ENCODE measurements at places on chromosomes 11 and 22. TPM values are rescaled to one million over a fixed set of nuclear protein-coding genes. Genes with fewer than 3 reads are reported as not detected.

GRCh38 chr11:86360775-86361395 lies 13.8 kb upstream of the CCDC81 start:
- H3K4me3 ChIP-seq: no peak overlapping the region
- no peak overlapping the region for H3K27ac ChIP-seq
- DNase-seq: no peak
- no peaks in the 10 kb centered on the region for H3K4me1 ChIP-seq
- H3K27me3 ChIP-seq: no peaks in the 10 kb centered on the region
- H3K36me3 ChIP-seq: no peaks in the 10 kb centered on the region

DNA sequence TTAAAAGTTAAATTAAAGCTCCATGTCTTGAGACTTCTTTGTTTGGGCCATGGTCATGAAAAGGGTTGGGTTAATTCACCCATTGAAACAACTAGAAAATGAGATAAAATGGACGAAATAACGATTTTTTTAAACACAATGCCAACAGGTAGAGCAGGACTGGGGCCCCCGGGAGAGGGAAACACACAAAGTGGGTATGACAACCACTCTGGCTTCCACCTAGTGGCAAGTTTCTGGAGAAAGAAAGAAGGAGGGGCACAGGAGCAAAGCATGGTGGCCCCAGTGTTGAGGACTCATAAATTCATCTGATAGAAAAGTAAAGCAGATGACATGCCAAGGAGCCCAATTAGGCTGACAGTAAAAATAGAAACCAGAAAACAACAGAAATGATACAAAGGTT lies 68.4 kb downstream of the MYEOV start:
- no peak overlapping the region for H3K4me3 ChIP-seq
- H3K27ac ChIP-seq: no peak overlapping the region
- H3K36me3 ChIP-seq: no peaks in the 10 kb centered on the region

GRCh38 chr11:69746752-69747742 lies 28.1 kb downstream of the FGF4 start:
- peaks cover 21% of the 10 kb centered on the region for H3K27me3 ChIP-seq
- no peaks in the 10 kb centered on the region for H3K36me3 ChIP-seq
- no peaks in the 10 kb centered on the region for H3K4me1 ChIP-seq
- no peak overlapping the region for H3K27ac ChIP-seq
- DNase-seq: no peak
- H3K4me3 ChIP-seq: no peak overlapping the region

PLAAT3 gene
- 0.20 TPM for polyA plus RNA-seq

DNA sequence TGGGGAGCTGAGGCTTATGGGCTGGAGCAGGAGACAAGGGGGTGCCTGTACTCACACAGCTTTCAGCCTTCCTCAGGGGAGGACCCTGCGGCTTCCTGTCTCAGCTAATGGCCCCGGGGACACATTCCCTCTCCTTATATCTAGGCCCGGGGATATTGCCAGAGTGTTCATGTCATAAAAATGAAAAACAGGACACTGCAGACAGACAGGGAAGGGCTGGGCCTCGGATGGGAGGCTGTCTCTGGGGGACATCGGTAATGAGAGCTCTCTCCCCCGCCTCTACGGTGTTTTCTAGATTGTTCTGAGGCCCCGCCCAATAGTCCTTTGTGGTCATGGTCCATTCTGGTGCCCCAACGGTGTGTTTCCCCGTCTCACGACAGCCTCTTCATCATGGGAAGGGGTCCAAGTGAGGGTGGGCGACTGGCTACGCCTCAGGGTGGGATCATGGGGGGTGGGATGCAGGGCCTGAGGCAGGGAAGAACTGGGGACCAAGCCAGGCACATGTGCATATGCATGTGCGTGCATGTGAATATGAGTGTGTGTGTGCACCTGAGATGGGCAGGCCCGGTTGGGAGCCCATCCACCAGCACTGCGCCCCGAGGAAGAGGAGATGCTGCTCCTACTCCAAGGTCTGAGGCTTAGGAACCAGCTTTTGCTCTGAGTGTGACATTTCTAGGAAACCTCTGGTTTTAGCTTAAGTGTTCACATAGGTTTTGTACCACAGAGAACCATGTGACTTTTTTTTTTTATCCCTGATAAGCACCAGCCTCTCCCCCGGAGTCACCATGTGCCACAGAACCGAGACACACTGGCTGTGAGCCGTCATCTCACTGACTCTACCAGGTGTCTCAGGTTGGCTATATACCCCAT lies 5.3 kb downstream of the ARVCF start:
- H3K36me3 ChIP-seq: no peaks in the 10 kb centered on the region
- H3K27ac ChIP-seq: no peak overlapping the region
- no peak overlapping the region for H3K4me3 ChIP-seq
- peaks cover 7% of the 10 kb centered on the region for H3K27me3 ChIP-seq

GRCh38 chr11:25970726-25971508 lies 361.0 kb upstream of the ANO3 start:
- peaks cover 10% of the 10 kb centered on the region for H3K4me1 ChIP-seq
- H3K36me3 ChIP-seq: no peaks in the 10 kb centered on the region

KLHL35 gene
- 1.0 TPM for polyA plus RNA-seq

DNA sequence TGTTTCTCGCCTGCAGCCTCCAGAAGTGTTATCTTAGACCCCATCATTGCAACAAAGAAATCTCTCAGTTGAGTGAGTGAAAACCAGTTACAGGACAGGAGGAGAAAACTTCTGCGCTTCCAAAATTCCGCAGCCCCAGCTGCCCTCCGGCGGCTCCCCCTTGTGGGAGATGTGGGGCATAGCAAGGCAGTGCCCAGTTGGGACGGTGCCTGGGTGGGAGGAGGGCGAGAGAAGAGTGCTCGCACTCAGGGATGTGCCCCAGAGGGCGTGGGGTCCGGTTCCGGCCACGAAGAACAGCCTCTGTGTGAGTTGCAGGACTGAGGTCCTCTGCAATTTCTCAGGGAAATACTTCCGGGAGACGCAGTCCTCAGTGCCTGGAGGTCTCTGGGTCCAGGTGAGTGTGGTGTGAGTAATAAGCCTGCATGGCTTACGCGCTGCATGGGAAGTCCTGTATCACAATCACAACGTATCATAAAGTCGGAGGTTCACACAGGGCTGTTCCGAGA lies 87.0 kb upstream of the BLID start:
- H3K4me1 ChIP-seq: peaks cover 25% of the 10 kb centered on the region
- H3K4me3 ChIP-seq: no peak overlapping the region
- DNase-seq: no peak
- no peaks in the 10 kb centered on the region for H3K36me3 ChIP-seq
- H3K27me3 ChIP-seq: no peaks in the 10 kb centered on the region
- H3K27ac ChIP-seq: peak overlapping the region; percentile 58

OR51D1 gene
- polyA plus RNA-seq: not detected

DNA sequence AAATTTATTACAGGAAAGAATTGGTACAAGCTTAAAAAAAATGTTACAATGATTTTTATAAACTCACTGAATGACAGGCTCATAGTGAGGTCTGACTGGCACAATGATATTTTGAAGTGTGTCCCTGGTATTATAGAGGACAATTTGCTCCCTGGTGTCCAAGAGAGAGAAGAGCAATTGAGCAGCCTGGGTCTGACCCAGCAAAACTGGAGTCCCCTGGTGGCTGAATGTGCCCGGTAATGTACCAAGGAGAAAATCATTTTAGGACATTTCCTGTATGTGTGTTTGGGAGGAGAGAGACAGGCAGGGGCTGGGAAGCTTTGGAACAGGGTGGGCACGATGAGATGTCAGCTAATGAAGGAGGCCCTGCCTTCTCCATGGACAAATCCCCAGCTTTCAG lies 125.3 kb downstream of the APOL5 start:
- no peaks in the 10 kb centered on the region for H3K36me3 ChIP-seq
- DNase-seq: no peak
- H3K27me3 ChIP-seq: no peaks in the 10 kb centered on the region
- no peak overlapping the region for H3K27ac ChIP-seq
- H3K4me3 ChIP-seq: no peak overlapping the region

- H3K27me3 ChIP-seq: no peaks in the 10 kb centered on the region
- no peak overlapping the region for H3K27ac ChIP-seq
- H3K36me3 ChIP-seq: no peaks in the 10 kb centered on the region
- H3K4me3 ChIP-seq: no peak overlapping the region
- no peaks in the 10 kb centered on the region for H3K4me1 ChIP-seq
Observed at GRCh38 chr11:100632941-100633452, 54.1 kb upstream of the ARHGAP42 start.

DNA sequence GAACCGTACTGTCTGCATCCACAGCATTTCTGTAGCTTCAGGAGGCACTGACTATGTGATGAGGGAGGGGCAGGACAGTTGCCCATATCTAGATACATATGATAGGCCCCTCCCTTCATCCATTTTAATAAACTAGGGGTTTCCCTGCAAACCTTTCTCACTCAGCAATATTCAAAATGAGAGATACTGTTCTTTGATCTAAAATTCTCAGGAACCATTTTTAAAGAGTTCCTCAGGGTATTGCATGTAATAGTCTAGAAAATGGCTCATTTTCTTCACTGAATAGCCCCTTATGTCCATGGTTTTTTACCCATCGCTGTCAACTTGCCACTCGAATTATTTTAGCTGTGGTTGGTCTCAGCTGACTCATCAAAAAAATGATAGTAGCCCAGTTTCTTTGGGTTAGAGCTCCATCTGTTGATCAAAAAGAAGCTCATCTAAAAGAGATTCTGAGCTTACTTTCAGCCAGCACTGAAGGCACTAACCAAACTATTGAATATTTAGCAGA lies 37.0 kb upstream of the DNAJB7 start:
- no peak overlapping the region for H3K4me3 ChIP-seq
- H3K36me3 ChIP-seq: no peaks in the 10 kb centered on the region
- DNase-seq: no peak
- no peaks in the 10 kb centered on the region for H3K27me3 ChIP-seq
- no peak overlapping the region for H3K27ac ChIP-seq

NELL1 gene
- polyA plus RNA-seq: not detected

ZNF215 gene
- 3.3 TPM for polyA plus RNA-seq

OR51V1 gene
- not detected for polyA plus RNA-seq
